Ascending aorta (tissue), 2 donors: ENCODE measurements at places on chromosomes 5 and 9. TPM values are rescaled to one million over a fixed set of nuclear protein-coding genes. Genes with fewer than 3 reads are reported as not detected.

PCDHGA9 gene
- total RNA-seq = 3.2 TPM

CAMSAP1 gene
- 10.1 TPM for total RNA-seq

AHRR gene
- total RNA-seq = not detected

MZB1 gene
- 8.0 TPM for total RNA-seq

SH3GLB2 gene
- 138 TPM for total RNA-seq

MLANA gene
- total RNA-seq = not detected
